ENCODE measurements at places on chromosomes 2 and 18.

GRCh38 chr2:222427646-222428301 is 3.4 kb downstream of the SGPP2 start:
- DNase-seq, result no peak

- DNase-seq, result no peak
Measured at GRCh38 chr2:146386096-146386495, 1458.7 kb upstream of the ACVR2A start.

DNA sequence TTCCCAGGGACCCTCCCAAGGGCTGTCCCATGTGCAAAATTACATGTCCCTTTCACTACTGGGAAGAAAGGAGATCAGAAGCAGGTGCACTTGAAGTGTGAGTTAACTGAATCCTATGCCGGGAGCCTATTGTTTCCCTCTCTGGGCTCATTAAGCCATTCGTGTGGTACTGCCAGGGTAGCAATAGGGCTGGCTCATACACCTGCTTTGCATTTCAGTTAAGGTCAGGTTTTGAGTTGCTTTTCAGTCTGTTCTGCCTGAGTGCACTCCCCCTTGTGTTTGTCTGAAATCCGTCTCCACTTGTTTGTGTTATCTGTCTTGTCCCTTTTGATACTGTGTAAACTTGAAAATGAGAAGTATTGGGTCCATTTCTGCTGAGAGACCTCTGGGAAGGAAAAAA is 1232.6 kb upstream of the NRXN1 start:
- DNase-seq, result no peak

GRCh38 chr2:200454927-200455801 is 54.7 kb downstream of the KCTD18 start:
- peak; percentile 15 for DNase-seq

- no peak for DNase-seq
Measured at GRCh38 chr2:239305222-239305575, 95.6 kb downstream of the HDAC4 start.

GRCh38 chr2:174873471-174873870 is 109.2 kb upstream of the CHRNA1 start:
- no peak for DNase-seq

GRCh38 chr18:27861539-27861938 is 315.4 kb downstream of the CDH2 start:
- no peak for DNase-seq

DNA sequence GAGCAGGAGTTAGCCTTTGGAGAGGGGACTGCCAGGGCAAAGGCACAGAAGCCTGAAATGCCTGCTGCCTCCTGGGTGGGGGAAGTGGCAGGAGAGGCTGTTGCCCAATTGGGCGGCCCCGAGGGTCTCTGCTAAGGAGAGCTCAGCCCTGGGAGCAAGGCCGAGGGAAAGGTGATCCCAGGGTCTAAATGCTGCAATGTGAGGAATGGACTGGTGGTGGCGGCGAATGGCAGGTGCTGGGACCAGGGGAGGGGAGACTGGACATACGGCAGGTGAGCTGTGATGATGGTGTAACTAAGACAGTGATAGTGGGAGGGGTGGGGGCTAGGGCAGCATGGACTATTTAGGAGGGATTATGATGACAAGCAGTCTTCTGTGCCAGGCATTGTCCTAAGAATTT is 104.0 kb downstream of the DYSF start:
- DNase-seq, result no peak

DNA sequence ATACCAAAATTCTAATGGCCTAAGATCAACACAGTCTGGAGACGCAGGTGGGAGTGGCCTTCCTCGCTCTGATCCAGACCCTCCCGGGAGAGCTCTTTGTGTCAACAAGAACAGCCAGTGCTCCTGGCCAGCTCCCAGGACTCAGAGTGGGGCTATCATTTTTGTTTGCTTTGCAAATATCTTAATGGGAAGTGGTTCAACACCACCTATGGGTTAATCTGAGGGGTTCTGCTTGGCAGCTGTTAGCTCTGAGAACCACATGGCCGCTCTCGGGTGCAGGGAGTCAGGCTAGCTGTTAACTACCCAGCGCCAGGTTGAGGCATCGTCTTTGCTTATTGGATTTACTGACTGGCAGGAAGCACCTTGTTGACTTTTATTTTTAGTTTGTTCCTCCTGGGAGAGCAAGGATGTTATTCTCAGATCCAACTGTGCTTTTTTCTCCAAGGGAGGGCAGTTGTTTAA is 184.8 kb upstream of the SP5 start:
- peak; percentile 94 for DNase-seq

- DNase-seq, result no peak
Measured at GRCh38 chr2:207663870-207664545, 38.8 kb upstream of the METTL21A start.

DNA sequence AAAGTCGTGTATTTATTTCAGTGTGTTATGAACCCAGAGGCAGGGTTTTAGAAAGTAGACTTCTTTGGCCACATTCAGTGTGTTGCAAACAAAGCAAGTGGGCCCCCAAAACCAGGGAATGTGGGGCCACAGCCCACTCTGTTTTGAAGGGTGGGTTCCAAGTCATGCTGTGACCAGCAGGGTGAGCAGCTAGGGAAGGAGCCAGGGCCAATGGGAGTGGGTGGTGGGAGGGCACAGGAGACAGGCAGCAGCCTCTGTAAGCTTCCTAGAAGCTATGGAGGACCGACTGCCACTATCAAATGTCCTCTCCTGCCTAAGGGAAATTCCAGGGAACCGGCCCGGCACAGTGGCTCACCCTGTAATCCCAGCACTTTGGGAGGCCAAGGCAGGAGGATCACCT is 50.4 kb upstream of the LYPD1 start:
- no peak for DNase-seq

DNA sequence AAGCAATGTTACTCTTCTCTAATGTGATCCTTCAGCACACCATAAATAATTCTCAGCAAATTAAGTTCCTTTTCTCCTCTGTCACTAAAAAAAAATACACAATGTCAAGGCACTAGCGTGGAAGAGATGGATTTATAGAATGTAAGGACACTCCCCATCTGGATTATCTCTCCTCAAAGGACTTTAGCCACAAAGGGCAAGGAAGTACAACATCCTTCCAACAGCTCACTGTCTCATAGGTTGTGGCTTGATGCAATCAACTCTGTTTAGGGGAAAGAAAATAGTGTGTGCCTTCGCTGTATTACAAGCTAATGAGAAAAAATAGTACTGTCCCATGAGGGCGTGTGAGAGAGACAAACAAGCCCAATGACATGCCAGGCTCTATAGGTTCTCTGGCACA is 129.1 kb upstream of the DNMT3A start:
- DNase-seq, result no peak

DNA sequence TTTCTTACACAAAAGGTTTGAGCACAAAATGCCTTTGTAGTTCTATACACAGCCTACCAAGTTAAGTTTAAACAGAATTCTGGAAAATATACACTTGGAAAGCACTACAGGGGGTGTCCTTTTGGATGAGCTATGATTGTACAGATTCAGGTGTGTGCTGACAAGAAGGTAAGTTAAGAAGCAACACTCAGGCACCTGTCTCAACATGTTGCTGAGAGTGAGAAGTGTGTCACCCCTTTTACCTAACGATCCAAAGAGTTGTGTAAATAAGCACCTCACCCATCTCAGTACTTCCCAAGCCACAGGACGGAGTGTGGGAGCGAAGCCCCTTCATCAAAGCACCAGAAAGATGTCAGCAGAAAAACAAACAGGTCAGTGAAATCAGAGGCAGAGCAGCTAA is 109.5 kb upstream of the DAPL1 start:
- DNase-seq, result no peak

- no peak for DNase-seq
Measured at GRCh38 chr18:2898186-2898640, 51.4 kb downstream of the EMILIN2 start.

DNA sequence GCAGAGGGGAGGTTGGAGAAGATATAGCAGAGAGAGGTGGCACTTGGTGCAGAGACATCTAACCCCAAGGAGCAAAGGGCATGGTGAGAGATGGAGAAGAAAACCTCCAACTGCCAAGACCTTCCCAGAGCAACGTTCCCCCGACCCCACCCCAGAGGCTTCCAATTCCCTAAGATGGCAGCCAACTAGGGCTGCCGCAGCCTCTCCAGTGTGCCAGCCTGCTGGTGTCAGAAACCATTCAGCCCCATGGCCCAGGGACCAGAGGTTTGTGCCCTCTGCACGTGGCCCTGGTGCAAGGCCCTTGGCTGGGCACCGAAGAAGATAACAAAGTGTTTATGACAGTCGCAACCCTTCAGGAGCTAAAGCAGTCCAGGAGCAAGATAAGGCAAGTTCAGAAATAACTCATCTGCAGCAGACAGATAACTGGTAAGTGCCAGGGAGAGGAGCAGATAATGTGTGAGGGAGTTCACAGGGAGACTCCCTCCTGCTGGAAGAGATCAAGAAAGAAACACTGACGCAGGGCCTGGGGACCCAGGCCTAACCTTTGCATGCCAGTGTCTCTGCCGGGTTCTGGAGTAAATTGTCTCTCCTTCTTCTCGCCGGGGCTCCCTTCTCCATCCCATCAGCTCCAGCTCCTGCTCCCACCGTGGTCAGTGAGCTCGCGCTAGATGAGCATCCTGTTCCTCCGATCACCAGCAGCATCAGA is 66.1 kb upstream of the ID2 start:
- DNase-seq, result no peak

DNA sequence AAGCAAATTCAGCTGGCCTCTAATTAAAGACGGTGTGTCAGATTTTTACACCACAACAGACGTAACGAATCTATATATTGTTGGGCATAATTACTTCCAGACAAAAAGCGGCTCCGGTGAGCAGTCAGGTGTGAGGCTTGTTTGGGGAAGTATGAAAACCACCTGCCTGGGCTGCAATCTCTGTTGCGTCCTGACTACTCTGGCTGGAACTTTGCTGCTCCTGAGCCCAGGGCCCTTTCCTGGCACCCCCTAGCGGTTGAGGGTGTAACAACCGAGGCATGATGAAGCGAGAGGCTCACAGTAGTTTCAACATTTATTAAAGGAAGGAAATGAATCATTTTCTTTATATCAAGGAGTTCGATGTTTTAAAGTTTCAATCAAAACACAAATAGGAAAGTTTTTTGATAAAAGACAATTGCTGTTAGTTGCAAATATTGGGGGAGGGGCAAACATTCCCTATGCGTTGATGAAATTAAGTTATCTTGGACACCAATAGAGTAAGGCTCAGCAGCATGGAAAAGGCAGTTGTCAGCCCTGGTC is 10.6 kb upstream of the ITGB6 start:
- DNase-seq, result peak; percentile 60

- no peak for DNase-seq
Measured at GRCh38 chr2:159963700-159964099, 98.7 kb downstream of the PLA2R1 start.

DNA sequence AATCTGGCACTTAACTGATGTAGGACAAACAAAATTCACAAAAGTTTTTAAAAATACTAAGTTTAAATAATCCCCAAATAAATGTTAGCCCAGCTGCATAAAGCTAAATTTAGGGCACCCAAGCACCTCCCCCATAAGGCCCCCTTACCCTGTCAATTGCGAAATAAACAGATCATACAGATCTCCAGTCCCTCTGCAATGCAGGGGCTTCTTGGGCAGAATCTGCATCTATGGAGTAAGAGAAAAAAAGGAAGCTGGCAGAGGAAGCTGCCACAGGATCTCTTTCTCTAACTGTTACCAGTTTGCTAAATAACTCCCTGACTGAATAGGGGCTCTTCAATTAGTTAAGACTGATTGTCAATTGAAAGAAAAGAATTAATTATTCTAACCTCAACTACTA is 117.7 kb downstream of the MEMO1 start:
- DNase-seq, result no peak

DNA sequence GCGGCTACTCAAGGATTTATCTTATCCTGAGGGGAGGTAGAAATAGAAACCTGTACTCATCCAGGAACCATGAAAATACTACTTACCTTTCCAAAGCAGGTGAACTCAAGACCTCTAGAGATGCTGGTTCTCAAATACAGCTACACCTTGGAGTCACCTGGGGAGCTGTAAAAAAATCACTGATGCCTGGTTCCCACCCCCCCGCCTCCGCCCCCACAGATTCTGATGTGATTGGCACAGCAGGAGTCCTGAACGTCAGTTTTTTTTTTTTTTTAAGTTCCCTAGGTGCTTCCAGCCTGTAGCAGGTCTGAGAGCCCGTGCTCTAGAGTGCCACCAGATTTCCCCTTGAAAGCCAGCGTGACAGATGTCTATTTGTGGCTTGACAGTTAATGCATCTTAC is 113.6 kb downstream of the MRO start:
- DNase-seq, result no peak

- DNase-seq, result no peak
Measured at GRCh38 chr2:18465979-18466378, 94.5 kb downstream of the RDH14 start.

DNA sequence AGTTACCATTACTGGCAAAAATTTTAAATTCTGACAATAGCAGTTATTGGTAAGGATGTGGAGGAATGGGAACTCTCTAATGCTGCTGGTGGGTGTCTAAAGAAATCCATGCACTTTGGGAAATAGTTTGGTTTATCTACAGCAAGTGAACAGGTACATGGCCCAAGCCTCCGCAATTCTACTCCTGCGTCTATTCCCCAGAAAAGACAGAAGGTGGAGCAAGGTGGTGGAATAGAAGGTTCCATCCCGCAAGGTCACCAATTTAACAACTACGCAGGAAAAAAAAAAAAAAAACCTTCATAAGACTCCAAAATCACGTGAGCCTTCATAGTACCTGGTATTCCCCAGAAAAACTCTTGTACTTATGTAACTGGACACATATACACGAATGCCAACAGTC is 6.5 kb downstream of the CFAP65 start:
- DNase-seq, result no peak

GRCh38 chr2:191618786-191619185 is 59.1 kb upstream of the NABP1 start:
- no peak for DNase-seq

GRCh38 chr2:134246154-134246874 is 7.6 kb upstream of the MGAT5 start:
- peak; percentile 26 for DNase-seq

- DNase-seq, result no peak
Measured at GRCh38 chr2:130185896-130186295, 3.8 kb downstream of the MZT2B start.

- no peak for DNase-seq
Measured at GRCh38 chr18:4319738-4320677, 135.1 kb downstream of the DLGAP1 start.

GRCh38 chr2:175445281-175445680 is 263.8 kb upstream of the ATP5MC3 start:
- peak; percentile 16 for DNase-seq

GRCh38 chr2:198775737-198776136 is 682.0 kb downstream of the SATB2 start:
- no peak for DNase-seq
